ENCODE measurements at places on chromosomes 5 and 9.

DNA sequence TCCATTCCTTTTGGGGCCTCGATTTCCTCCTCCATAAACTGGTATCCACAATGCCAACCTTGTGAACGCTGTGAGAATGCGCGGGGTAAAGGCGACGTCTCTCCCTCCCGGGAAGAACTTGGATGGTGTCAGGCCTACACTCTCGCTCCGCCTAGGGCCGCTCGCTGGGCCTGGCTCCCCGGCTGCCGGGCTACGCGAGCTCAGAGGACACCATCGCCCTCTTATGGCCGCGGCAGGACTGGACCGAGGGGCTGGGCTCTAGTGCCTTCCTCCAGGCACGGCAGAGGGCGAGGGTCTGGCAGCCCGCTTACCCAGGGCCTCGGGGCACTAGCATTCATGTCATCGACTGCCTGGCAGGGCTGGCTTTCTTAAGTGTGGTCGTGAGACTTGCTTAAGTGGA lies 1.3 kb upstream of the EXOSC2 start:
- no peaks in the 10 kb centered on the region for H3K27me3 ChIP-seq
- no peak for DNase-seq
- peaks cover 33% of the 10 kb centered on the region for H3K4me1 ChIP-seq
- H3K27ac ChIP-seq = no peak overlapping the region
- H3K4me3 ChIP-seq = no peak overlapping the region

DNA sequence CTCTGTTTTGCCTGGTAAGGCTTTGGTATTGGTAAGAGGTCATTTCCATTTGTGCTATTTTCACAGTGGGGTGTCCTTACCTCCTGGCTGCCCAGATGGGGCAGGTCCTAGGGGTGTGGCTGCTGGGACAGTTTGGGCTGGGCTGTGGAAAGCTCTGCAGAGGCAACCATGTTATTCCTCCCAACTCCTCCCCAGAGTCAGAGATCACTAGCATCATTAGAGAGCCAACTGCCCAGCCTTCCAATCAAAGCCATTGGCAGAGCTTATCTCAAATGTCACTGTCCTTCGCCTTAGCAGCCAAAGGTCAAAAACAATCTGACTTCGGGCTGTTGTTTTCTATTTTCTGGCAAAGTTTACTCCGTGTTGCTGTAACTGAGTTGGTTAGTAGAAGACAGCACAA lies 33.6 kb upstream of the HRH2 start:
- H3K4me3 ChIP-seq = no peak overlapping the region
- DNase-seq = no peak
- H3K27ac ChIP-seq = no peak overlapping the region
- no peaks in the 10 kb centered on the region for H3K36me3 ChIP-seq

- peak overlapping the region; percentile 55 for H3K4me3 ChIP-seq
- no peak for DNase-seq
- peaks cover 27% of the 10 kb centered on the region for H3K4me1 ChIP-seq
- H3K27ac ChIP-seq = peak overlapping the region; percentile 53
- no peaks in the 10 kb centered on the region for H3K27me3 ChIP-seq
Measured at GRCh38 chr9:33446240-33446945, 1.0 kb downstream of the AQP3 start.

DNA sequence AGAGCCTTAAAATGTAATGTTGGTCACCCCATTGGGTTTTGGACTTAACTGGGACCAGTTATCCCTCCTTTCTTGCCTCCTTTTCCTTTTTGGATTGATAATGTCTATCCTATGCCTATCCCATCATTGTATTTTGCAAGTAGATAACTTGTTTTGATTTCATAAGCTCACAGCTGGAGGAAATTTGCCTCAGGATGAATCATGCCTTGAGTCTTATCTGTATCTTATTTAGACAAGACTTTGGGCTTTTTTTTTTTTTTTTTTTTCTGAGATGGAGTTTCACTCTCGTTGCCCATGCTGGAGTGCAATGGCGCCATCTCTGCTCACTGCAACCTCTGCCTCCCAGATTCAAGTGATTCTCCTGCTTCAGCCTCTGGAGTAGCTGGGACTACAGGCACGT lies 443.3 kb downstream of the DNAH5 start:
- H3K4me1 ChIP-seq = no peaks in the 10 kb centered on the region
- no peak for DNase-seq
- no peak overlapping the region for H3K27ac ChIP-seq
- no peaks in the 10 kb centered on the region for H3K36me3 ChIP-seq
- H3K27me3 ChIP-seq = no peaks in the 10 kb centered on the region

GRCh38 chr9:105243015-105243686 lies 1.3 kb upstream of the SLC44A1 start:
- no peak for DNase-seq
- H3K36me3 ChIP-seq = no peaks in the 10 kb centered on the region
- H3K27ac ChIP-seq = peak overlapping the region; percentile 60
- peaks cover 38% of the 10 kb centered on the region for H3K4me1 ChIP-seq
- H3K4me3 ChIP-seq = no peak overlapping the region

GRCh38 chr5:127673117-127673800 lies 24.4 kb downstream of the CTXN3 start:
- H3K27me3 ChIP-seq = no peaks in the 10 kb centered on the region
- DNase-seq = no peak
- no peaks in the 10 kb centered on the region for H3K4me1 ChIP-seq
- H3K27ac ChIP-seq = no peak overlapping the region

- H3K27me3 ChIP-seq = no peaks in the 10 kb centered on the region
- DNase-seq = no peak
- no peaks in the 10 kb centered on the region for H3K36me3 ChIP-seq
- no peak overlapping the region for H3K4me3 ChIP-seq
- H3K4me1 ChIP-seq = no peaks in the 10 kb centered on the region
- H3K27ac ChIP-seq = no peak overlapping the region
Measured at GRCh38 chr9:69719367-69719766, 40.4 kb downstream of the PTAR1 start.

DNA sequence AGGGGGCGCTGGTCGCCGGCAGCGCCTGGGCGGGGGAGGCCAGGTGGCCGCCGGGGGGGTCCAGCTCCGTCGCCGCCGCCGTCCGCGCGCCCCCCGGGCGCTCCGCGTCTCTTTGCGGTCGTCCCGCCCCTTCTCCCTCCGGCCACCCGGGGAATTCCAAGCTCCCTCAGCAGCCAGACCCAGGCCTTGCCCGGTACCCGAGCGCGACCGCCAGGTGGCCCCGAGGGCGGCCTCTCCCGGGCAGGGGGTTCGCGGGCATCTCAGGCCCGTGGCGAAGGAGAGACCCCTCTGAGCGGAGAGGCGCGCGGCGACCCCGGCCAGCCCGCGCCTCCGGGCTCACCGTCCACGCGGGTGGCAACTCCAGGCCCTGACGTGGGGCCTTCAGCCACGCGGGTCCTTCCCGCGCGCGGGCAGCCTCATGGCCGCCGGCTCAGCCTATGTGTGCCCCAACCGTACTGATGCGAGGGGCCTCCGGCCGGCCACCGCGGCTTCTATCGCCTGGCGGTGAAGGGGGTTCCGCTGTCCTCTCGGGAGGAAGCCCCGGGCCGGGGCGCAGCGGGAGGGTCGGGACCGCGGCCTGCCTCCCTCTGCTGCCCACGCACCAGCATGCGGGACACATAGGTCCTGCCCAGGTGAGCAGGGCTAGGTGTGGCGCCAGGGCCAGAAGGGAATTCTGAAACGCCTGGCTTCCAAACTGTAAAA lies 529 bp upstream of the NRARP start:
- peak overlapping the region; percentile 52 for H3K4me3 ChIP-seq
- H3K27me3 ChIP-seq = peaks cover 8% of the 10 kb centered on the region
- peak overlapping the region; percentile 79 for H3K27ac ChIP-seq
- no peaks in the 10 kb centered on the region for H3K36me3 ChIP-seq
- no peak for DNase-seq

GRCh38 chr5:87127956-87128687 lies 139.6 kb upstream of the RASA1 start:
- DNase-seq = no peak
- H3K27ac ChIP-seq = no peak overlapping the region
- no peaks in the 10 kb centered on the region for H3K27me3 ChIP-seq
- no peaks in the 10 kb centered on the region for H3K4me1 ChIP-seq
- no peak overlapping the region for H3K4me3 ChIP-seq

DNA sequence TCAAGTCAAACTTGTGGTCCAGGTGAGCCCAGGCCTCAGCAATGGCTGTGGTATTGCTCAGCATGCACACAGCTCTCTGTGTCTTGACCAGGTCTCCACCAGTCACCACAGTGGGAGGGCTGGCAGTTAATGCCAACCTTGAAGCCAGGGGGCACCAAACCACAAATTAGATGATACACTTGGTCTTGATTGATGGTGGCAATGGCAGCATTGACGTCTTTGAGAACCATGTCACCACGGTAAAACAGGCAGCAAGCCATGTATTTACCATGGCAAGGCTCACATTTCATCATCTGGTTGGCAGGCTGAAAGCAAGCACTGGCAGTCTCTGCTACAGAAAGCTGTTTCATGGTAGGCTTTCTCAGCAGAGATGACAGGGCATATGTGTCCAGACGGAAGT lies 40.0 kb downstream of the NIM1K start:
- no peak overlapping the region for H3K4me3 ChIP-seq
- H3K4me1 ChIP-seq = no peaks in the 10 kb centered on the region
- no peak for DNase-seq
- H3K36me3 ChIP-seq = no peaks in the 10 kb centered on the region
- H3K27ac ChIP-seq = no peak overlapping the region
- H3K27me3 ChIP-seq = no peaks in the 10 kb centered on the region

GRCh38 chr9:75175395-75175794 lies 87.1 kb downstream of the OSTF1 start:
- no peaks in the 10 kb centered on the region for H3K36me3 ChIP-seq
- H3K4me3 ChIP-seq = no peak overlapping the region
- no peak overlapping the region for H3K27ac ChIP-seq

DNA sequence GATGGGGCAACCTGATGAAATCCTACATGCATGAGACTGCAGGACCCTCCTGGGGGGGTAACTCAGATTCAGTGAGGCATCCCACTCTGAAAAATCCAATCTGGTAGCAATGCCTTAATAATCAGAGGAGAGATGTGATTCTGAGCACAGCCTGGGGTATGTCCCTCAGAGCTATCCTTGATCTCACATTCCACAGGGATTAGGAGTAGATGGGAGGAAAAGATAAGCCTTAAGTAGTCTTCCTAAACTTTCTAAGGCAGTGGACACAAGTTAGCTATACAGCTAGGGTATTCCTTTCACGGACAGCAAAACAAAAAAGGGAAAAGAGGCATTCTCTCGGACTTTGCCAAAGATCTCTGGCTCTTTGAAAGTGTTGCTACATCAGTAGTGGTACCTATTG lies 3.9 kb upstream of the SPATA9 start:
- no peaks in the 10 kb centered on the region for H3K27me3 ChIP-seq
- no peaks in the 10 kb centered on the region for H3K36me3 ChIP-seq
- H3K4me3 ChIP-seq = no peak overlapping the region
- no peaks in the 10 kb centered on the region for H3K4me1 ChIP-seq

DNA sequence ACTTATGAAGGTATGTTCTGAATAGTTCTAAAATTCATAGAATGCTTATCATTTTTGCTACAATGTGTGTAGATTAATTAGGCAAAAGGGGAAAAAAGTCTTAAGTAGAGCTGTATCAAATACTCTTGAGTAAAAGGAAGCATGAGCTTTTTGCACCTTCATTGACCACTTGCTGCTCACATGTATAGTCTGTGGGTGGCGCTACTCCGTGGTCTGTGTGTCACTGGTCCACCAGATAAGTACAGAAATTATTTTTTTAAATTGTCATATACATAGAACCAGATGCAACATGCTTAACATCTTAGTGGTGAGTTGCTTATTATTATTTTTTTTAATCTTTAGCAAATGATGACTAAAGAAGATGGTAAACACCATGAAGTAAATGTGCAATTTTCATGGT lies 130.2 kb downstream of the MAN2A1 start:
- H3K27ac ChIP-seq = no peak overlapping the region
- H3K36me3 ChIP-seq = no peaks in the 10 kb centered on the region
- no peaks in the 10 kb centered on the region for H3K4me1 ChIP-seq

DNA sequence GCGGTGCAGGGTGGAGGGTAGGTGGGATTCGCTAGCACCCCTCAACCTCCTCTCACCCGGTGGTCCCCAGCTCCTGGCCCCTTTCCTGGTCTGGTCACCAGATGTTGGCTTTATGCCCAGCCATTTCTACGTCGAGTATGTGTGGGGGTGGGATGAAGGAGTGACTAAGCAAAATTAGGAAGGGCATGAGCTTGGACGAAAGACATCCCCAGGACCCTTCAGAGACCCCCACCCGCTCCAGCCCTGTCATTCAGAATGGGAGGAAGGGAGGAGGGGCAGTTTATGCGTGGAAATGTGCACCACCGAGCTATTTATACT lies 742 bp downstream of the BHMT2 start:
- H3K4me1 ChIP-seq = peaks cover 4% of the 10 kb centered on the region
- H3K27me3 ChIP-seq = no peaks in the 10 kb centered on the region
- DNase-seq = no peak
- no peaks in the 10 kb centered on the region for H3K36me3 ChIP-seq
- H3K4me3 ChIP-seq = peak overlapping the region; percentile 41

GRCh38 chr5:4544049-4544670 lies 596.0 kb upstream of the ADAMTS16 start:
- H3K27me3 ChIP-seq = no peaks in the 10 kb centered on the region
- H3K4me1 ChIP-seq = peaks cover 4% of the 10 kb centered on the region
- H3K36me3 ChIP-seq = no peaks in the 10 kb centered on the region
- H3K4me3 ChIP-seq = no peak overlapping the region
- no peak for DNase-seq
- H3K27ac ChIP-seq = no peak overlapping the region

DNA sequence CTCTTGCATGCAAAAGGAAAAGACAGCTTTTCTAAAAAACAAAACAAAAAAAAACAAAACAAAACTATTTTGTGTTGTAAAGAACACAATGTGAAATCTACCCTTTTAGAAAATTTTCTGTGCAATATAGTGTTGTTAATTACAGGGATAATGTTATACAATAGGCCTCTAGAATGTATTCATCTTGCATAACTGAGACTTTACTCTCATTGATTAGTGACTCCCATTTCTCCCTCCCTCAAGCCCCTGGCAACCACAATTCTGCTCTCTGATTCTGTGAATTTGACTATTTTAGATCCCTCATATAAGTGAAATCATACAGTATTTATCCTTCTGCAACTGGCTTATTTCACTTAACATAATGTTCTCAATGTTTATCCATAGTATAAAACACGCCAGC lies 234.1 kb downstream of the TMEM161B start:
- H3K4me1 ChIP-seq = no peaks in the 10 kb centered on the region
- no peaks in the 10 kb centered on the region for H3K27me3 ChIP-seq
- H3K27ac ChIP-seq = no peak overlapping the region
- no peaks in the 10 kb centered on the region for H3K36me3 ChIP-seq

GRCh38 chr9:136508729-136509500 lies 26.1 kb upstream of the SEC16A start:
- H3K27me3 ChIP-seq = no peaks in the 10 kb centered on the region
- no peak for DNase-seq
- H3K4me1 ChIP-seq = peaks cover 10% of the 10 kb centered on the region
- H3K27ac ChIP-seq = no peak overlapping the region
- no peak overlapping the region for H3K4me3 ChIP-seq

GRCh38 chr9:116160676-116161571 lies 7.3 kb downstream of the PAPPA start:
- no peaks in the 10 kb centered on the region for H3K27me3 ChIP-seq
- H3K36me3 ChIP-seq = no peaks in the 10 kb centered on the region
- no peak overlapping the region for H3K27ac ChIP-seq

All from vagina (tissue), 2 donors.